ENCODE measurements at places on chromosomes 7 and 10.
A peak's percentile ranks its signal among the peaks of the same experiment; 100 is the strongest.

- DNase-seq, result no peak
Observed at GRCh38 chr10:49739426-49739825, 22.7 kb downstream of the OGDHL start.

DNA sequence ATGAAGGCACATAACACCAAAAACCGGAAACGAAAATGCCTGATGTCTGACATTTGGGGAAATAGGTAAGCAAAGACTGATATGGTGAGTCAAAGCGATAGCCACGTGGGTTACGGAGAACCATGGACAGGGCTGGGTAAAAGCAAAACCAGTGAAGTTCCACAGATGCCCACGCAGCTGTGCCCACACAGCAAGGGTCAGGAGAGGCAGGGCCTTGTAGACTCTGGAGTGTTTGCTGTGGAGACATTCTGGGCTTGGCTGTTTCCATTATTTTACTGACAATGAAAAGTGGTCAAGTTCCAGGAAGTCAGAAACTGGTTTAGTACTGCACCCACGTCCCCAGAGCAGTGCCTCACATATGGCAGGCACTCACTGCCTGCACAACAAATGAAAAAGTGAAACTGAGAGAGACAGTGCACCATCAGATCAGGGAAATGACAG is 148.7 kb downstream of the ZMYND11 start:
- DNase-seq, result no peak

GRCh38 chr10:36602374-36602773 is 523.0 kb upstream of the ANKRD30A start:
- no peak for DNase-seq

- DNase-seq, result no peak
Observed at GRCh38 chr7:69813637-69814240, 215.5 kb downstream of the AUTS2 start.

GRCh38 chr7:36395171-36395894 is 5.7 kb downstream of the ANLN start:
- DNase-seq, result no peak

DNA sequence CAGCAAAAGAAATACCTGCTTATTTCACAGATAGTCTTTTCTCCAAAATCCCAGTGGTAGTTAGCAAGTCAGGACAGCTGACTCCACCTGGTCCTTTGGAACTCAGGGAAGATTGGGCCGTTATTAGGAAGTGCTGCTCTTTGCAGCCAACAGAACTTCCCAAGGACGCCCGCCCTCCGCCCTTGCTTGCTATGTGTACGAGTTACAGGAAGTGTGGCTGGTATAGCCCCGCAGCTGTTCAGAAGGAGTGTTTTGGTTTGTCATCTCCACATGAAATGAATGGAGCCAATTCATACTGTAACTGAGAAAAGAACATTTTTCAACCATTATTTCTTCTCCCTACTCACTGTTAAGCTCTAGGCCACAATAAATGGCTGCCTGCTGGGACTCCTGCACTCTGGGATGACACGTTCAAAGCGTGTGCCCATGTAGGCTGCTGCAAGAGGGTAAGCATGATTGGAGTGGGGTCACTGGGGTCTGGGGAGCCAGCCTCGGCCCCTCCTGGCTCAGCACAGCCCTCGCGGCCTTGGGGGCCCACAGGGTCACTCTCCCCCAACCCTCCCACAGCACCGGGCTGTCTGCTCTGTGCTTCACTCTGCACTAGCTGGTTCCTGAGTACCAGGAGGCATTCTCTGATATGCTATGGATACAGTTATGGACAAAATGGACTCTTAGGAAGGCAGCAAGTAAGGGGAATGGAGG is 244.0 kb downstream of the EBF3 start:
- no peak for DNase-seq

DNA sequence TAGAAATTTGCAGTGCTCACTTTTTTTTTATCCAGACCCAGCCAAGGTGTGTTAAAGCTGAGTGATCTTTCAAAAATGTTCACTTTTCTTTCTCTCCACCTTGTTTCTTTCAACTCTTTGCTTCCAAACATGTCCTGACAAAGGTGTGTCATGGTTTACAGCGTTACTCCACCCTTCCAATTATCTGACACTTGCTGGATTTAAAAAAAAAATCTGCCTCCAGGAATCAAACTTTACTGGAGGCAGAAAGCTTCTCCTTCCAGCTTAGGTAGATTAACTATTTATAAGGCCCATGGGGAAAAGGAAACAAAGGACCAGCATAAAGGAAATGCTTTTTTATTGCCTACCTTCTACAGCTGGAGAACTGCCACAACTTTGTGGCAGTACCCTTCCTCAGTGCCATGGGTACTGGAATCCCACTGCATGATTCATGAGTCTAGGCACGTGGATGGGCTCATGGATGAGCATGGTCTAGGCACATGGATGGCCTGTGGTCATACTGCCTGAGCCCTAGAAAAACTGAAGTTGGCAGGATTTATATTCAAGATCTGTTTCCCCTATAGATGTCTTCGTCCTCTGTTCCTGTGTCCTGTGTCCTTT is at the start of gene COL17A1:
Gene COL17A1 (minus strand): TSS at position 80 of the 600 bp plus-strand sequence. CDS start 5,207 bp downstream, outside the sequence.
- DNase-seq, result no peak

DNA sequence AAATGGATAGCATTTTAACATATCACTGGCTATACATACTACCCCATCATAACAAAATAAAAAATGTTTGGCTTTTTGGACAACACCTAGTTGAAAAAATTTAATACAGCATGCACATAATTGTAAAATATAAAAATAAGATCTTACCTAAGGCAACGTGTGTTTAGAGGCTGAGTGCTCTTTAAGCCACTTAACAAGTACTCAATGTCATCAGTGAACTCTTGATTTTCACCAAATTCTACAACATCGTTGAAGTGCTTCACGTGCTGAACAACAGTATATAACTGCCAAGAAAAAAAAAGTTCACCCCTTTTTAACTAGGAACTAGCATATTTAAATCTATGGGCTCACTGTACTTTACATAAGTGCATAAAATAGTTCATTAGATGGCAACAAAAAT is 49.5 kb downstream of the WAPL start:
- peak; percentile 6 for DNase-seq

DNA sequence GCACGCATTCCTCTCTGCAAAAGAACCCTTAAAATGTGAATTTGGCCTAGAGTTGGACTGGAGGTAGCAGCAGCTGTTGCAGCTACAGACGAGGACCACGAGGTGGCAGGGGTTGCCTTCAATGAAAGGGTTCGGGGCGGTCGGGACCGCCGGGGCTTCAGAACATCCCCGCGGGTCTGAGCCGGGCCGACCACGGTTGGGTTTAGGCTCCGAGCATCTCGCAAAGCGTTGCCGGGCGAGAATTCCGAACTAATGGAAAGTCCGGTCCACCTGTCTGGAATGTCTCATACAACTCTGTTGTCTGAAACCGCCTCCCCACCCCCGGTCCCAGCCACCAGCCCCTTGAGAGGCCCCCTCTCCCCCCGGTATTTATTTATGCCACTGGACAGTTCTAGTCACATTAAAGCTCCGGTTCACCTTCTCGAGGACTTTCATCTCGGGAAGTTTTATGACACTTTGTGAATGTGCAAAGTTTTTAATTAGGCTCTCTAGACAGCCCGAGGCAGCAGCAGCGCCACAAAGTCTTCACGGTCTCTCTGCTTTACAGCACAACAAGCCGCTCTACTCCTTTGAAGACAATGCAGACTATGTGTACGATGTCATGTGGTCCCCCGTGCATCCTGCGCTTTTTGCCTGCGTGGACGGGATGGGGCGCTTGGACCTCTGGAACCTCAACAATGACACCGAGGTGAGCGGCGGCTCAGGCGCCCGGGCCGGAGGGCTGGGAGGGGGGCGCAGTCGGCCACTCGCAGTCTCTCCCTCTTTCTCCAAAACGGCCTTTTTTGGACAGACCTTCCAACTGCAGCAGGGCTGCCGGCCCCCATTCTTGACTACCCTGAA is 246.2 kb downstream of the SLC25A13 start:
- DNase-seq, result peak; percentile 55

DNA sequence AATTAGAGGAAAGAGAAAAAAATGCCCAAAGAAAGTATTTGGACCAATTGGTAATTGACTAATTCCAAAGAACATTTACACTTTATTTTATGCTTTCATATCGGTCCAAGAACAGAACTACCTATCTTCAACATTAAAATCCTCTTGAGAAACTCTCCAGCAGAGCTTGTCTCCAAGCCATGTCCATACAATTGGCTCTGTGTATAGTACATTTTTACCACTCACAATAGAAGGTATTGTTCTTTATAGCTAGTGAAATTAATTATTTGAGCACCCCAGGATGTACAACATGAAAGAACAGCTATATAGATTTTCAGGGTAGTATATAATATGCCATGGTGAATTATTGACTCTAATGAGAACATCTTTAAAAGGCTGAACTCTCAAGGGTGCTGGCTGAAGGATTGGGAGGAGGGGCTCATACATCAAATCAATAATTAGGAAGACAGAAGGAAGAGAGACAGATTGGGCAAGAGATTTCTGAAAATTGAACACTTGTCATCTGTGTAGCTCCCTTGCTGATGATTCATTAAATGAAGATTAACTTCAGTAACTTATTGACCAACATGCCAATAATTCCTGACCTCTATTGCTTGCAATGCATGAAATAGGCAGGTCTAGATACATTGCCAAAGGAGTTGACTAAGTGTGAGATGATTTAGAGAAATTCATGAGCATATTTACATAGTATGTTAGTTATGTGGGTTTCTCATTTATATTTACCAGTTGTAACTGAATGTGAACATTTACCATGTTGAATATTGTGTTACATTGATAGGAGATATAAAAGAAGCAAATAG is 249.7 kb downstream of the MTERF1 start:
- no peak for DNase-seq
